Right ventricle myocardium inferior (tissue), 1 donor: ENCODE measurements at places on chromosomes 4 and X. TPM values are rescaled to one million over a fixed set of nuclear protein-coding genes. Genes with fewer than 3 reads are reported as not detected.

The KIF4A gene
- 0.84 TPM for total RNA-seq

DNA sequence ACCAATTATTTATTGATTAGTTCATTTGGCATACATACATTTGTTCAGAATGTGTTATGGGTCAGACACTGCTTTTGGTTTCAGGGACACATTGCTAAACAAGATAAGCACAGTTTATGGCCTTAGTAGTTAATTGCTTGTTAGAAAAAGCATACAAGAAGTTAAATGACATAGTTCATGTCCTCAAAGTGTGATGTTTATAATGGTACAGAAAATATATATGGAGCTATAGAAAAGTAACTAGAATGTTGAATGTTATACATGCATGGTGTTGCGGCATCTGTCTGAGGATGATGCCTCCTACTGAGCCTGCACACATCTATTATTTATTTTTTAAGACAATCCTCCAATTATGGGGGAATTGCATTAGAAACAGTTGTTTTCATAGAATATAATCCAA lies 1476.3 kb upstream of the PCDH7 start:
- no peak for DNase-seq

The ZAR1 gene
- not detected for total RNA-seq

DNA sequence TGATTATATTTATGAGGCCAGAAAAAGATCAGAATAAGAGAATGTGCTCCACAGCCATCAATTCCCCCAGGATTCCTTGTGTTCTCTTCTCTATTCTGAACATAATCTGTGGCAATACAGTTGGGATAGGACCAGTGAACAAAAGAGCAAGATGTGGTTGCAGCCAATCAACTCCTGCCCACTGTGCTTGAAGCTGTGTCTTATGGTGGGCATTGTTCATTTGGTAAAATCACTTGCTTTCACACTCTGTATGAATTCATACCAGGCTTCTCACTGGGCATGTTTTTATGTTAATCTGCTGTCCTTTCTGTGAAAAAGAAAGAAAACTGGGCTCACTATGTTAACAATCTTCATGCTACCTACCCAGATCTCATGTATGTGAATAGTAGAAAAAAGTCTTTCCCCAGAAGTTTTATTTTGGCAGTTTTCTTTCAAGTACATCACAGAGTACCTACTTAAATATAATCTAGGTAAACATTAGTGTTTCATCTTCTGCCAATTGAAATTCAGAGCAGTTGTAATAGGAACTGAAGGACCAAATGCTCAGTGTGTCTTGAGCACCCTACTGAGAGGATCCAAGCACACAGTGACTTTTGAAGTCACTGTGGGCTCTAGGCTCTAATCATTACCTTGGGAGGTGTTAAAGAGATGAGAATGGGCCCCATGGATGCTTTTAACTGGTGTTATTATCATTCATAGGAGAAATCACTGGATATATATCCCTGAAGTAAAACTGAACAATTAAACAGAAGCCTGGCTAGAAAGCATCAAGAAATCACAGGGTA lies 429.2 kb upstream of the TRAM1L1 start:
- DNase-seq = no peak

The IL21 gene
- not detected for total RNA-seq

- DNase-seq = no peak
Measured at GRCh38 chrX:119672426-119672825, 20.5 kb downstream of the SEPTIN6 start.

DNA sequence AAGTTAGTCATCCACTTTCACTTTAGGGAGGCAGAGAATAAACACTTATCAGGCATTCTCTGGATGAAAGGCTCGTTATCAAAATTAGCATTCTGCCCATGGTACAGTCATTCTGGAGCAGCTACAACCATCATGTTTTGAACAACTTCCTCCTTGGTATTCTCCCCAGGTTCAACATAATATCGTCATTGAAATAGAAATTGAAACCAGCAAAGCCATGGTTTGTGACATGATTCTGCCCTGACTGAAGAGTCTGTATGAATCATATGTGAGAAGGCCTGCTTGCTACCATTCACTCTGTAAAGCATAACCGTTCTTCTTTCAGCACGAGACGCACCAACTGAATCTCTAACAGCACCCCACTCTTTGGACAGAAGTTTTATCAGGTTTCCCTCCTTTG lies 127.5 kb upstream of the RADX start:
- no peak for DNase-seq

The FAM236C gene
- not detected for total RNA-seq

- peak; percentile 65 for DNase-seq
Measured at GRCh38 chrX:48458711-48459110, 11.3 kb downstream of the SLC38A5 start.

DNA sequence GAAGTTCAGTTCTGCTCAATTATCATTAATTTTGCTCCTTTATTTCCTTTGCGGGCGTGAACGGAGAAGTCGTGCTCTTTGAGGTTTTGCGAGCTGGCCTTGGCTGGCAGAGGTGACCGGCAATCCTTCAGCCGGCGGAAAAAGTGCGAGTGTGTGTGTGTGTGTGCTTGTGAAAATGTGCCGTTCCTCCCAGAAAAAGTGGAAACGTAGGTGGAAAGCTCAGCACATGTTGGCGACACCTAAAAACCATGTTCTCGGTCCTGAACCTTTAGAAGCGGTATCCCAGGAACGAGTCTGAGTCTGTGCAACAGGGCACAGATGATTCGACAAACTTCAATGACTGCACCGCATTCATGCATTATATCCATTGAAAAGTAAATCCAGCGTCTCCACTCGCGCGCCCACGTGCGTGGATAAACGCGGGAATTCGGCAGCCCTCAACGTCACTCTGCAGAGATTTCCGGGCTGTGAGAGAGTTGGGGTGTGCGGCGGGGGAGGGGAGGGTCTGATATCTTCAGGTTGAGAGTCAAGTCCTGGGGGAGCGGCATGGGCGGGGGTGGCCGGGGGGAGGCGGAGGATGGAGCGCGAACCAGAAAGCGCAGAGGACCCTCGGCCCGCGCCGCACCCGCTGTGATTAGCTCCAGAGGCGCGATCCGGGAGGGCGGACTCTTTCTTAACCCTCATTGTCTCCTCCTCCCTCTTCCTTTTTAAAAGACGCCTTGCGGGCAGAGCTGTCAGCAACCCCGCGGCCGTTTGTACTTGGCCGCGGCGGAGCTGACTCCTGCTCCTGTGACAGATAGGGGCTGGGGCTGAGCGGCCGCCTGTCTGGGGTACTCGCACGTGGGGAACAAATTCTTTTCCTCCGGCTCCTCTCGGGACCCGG lies at the start of gene SHISA3:
Gene SHISA3 (plus strand): TSS at position 737 of the 883 bp plus-strand sequence. CDS start 569 bp downstream, outside the sequence.
- DNase-seq = peak; percentile 74

- DNase-seq = no peak
Measured at GRCh38 chrX:149641835-149642234, 10.2 kb upstream of the TMEM185A start.

- no peak for DNase-seq
Measured at GRCh38 chr4:147589586-147589985, 27.6 kb upstream of the TMEM184C start.

DNA sequence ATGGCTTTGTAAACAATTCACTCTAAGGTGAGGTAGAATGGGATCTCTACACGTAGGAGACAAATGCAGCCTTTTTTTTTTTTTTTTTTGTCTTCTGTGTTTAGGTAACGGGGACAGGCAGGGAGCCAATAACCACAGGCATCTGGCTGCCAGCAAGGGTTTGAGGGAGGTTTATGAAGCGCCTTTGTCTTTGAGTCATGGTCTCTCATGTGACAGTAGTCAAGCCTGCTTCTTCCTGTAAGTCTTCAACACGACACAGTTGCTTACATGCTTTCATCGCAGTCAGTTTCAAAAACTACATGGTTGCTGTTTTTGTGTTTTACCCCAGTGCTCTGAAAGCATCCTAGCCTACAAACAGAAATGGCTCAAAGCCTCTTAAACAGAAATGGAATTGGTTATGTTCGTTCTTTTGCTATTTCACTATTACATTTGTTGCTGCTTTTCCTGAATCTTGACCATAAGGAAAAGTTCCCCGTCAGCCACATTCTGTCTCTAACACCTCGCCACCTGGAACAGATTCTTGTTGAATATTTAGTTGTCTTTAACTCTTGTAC lies 127.8 kb upstream of the METTL14 start:
- DNase-seq = no peak

DNA sequence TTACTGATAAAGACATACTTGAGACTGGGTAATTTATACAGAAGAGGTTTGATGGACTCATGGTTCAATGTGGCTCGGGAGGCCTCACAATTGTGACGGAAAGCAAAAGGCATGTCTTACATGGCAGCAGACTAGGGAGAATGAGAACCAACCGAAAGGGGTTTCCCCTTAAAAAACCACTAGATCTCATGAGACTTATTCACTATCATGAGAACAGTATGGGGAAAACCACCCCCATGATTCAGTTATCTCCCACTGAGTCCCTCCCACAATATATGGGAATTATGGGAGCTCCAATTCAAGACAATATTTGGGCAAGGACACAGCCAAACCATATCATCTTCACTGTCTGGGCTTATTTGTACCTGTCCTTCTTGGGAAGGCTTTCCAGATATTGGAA lies 22.8 kb upstream of the MUC7 start:
- DNase-seq = no peak

GRCh38 chr4:183118585-183118984 lies 19.5 kb downstream of the WWC2 start:
- DNase-seq = no peak

GRCh38 chr4:58983887-58984286 lies 1873.7 kb upstream of the IGFBP7 start:
- no peak for DNase-seq

DNA sequence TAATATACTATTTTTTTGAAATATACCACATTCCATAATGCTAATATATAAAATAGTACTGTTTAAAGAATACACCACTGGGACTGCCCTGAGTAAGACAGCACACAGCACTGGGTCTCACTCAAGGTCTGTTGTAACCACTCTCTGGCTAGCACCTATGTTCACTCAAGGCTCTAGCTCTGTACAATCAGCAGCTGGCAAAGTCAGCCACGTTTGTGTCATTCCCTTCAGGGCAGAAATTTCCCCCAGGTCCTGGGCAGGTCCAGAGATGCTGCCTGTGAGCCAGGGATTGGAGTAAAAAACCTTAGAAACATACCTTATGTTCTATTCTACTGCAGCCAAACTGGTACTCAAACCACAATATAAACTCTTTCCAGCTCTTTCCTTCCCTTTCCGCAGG lies 1160.2 kb upstream of the ADGRL3 start:
- no peak for DNase-seq

DNA sequence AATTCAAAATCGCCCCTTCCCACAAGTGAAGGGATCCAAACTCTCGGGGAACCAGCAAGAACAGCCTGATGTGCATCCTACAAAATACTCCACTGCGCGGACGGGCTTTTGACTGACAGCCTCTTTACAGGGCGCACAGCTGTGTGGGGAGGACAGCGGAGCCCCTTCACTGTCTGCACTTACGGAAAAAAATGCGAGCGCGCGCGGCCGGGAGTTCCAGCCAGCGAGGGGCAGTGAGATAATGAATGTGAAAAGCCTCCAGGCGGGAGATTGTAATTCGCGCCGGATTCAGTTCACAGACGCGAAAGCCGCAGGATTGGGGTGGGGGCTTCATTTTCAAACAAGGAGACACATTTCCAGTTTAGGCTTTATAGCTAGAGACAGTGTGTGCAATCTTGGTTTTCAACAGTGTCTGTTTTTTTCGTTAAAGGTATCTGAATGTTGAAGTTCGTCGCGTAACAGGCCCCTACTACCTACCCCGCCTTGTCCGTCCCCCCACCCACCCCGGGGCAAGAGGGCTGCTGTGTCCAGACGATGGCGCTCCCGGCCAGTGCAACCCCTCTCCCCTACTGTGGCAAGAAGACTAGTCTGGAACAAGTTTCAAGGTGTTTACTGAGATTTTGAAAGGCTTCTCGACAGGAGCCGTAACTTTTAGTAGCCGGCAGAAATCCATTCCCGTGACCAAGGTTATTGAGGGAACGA lies 1.7 kb upstream of the GPR50 start:
- no peak for DNase-seq

DNA sequence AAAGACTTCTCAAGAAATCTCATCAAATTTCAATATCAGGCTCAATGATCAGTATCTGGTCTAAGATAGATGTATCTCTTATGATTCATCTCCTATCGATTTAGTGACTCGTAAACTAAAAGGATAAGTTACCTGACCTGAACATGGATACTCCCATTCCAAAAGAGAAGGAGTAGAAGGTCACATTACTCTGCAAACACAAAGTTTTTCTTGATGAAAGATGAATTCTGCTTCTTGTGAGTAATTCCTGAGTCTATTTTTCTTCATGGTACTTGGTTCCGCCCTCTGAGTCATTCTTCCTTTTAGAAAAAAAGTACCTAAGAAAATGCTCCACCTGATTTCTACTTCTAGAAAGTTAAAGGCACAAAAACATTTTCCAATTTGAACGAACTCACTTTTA lies 223.1 kb upstream of the SLIT2 start:
- DNase-seq = no peak

The OPHN1 gene
- 8.0 TPM for total RNA-seq

The PLK4 gene
- 1.1 TPM for total RNA-seq

- DNase-seq = no peak
Measured at GRCh38 chr4:43296946-43297528, 404.5 kb downstream of the GRXCR1 start.

GRCh38 chr4:39899291-39899690 lies 78.4 kb downstream of the PDS5A start:
- no peak for DNase-seq

The ETDC gene
- total RNA-seq = not detected

DNA sequence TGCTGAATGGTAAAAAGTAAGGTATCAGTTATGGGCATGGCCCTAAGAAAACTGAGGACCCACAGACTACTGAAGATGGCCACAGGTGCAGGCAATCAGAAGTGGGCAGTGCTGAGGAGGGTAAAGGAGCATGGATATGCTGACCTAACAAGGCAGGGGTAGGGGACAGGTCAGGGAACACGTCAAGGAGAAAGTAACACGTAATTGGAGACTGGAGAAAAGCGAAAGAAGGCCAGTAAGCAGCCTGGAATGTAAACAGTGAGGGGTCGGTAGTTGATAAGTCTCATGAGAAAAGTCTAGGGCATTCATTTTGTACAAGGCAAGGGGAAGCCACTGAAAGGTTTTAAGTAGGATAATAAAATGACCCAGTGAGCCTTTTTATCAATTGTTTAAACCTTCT lies 153.3 kb downstream of the PRDM5 start:
- DNase-seq = peak; percentile 20

GRCh38 chrX:103879339-103879738 lies 47.3 kb upstream of the RAB9B start:
- no peak for DNase-seq

DNA sequence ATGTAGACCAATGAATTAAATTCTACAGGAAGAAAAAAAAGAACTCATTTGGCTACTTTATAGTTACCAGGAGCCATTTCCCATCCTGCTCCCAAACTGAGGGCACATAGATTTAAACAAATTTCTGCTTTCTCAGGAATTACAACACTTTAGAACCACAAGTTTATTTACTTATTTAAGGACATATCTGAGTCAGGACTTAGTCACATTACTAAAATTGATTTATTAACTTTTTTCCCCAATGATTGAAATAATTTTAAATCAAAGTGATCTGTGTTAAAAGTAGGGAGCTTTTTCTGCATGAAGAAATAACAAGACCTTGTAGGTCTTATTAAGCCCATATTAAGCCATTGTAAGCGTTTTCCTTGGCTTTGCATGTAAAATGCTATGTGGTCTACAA lies 291.0 kb upstream of the HAND2 start:
- no peak for DNase-seq

The MED28 gene
- 22.0 TPM for total RNA-seq

The ZNF630 gene
- 2.4 TPM for total RNA-seq
